ENCODE measurements at places on chromosomes 3 and 15.

GRCh38 chr3:177111541-177111949 lies 85.7 kb downstream of the TBL1XR1 start:
- DNase-seq, result no peak

DNA sequence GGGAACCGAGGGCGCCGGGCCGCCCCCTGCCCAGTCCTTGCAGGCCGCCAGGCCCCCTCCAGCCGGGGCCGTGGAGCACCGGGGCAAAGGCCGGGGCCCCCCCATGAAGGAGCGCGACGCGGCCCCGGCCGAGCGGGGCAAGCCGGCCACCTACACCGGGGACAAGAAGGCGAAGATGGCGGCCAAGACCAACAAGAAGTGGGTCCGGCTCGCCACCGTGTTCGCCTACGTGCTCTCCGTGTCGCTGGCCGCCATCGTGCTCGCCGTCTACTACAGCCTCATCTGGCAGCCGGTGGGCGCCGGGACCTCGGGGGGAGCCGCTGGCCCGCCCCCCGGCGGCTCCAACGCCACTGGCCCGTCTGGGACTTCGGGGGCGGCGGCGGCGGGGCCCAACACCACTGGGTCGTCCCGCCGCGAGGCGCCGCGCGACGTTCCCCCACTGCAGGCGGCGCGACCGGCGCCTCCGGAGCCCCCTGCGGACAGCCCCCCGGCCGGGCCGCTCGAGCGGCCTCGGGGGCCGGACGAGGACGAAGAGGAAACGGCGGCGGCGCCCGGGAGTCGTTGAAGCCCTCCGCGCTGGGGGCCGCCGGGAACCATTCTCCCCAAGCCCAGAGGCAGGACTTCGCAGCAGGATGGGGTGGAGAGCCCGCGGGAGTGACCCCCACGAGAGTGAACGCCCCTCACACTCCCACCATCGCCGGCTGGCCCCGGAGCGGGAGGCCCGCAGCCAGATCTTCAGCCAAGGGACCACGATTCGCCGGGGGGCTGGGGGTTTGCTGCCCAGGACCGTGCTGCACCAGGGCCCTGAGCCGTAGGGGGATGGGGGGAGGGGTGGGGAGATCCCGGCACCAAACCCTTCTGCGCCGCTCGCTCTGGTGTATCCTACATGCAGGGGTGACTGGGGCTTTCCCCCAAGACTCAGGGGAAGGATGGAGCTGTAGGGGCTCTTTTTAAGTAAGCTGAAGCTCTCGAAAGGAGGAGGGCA lies 753 bp downstream of the INAFM2 start:
- no peak for DNase-seq

- DNase-seq, result no peak
Observed at GRCh38 chr3:18144571-18144970, 280.6 kb downstream of the SATB1 start.

DNA sequence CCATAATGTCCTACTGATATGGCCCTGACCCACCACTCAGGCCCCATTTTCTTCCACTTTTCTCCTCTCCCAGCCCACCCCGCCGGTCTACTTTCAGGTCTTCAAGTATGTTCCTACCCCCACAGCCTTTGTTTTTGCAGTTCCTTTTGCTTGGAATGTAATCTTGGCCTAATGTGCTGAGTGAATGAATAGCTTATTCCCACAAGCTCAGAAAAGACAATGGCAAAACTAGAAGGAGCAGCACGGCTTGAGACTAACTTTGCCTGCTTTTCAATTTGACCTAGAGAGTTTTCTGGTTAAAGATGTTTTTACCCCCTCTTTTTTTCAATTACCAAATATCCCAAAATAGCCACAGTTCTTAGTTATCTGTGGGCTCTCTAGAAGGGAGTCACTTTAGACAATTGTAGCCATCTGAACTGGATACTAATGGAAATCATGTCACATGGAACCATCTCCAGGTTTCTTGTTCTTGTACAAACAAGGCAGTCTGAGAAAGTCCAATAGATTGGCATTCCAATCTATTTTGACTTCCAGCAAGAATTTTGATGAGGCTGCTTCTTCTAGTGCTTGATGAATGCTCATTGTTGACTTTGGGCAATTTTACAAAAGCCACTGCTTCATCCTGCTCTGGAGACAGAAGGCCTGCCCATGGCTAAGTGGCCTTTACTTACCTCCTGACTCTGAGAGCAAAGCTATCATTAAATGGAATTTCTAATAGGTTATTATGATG lies 16.3 kb upstream of the LMCD1 start:
- no peak for DNase-seq

- DNase-seq, result no peak
Observed at GRCh38 chr3:141477224-141477623, 9.6 kb upstream of the RASA2 start.

- DNase-seq, result no peak
Observed at GRCh38 chr3:150215616-150216015, 192.5 kb upstream of the TSC22D2 start.

DNA sequence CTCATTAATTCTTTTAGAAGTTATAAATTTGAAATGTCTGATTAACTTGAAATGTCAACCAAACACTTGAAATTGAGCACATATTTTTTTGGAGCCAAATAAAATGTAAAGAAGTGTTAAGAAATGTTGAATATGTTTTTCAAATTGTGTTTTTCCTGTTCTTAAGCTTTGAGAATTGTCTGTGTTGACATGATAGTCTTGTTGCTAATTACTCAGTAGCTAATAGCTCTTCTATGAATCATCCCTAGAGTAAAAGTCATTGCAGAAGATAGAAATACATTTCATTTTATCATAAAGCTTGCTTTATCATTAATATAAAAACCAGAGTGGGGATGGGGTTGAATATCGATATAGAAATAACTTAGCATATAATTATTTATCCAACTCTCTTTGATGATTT lies 41.9 kb upstream of the ABHD10 start:
- DNase-seq, result no peak

DNA sequence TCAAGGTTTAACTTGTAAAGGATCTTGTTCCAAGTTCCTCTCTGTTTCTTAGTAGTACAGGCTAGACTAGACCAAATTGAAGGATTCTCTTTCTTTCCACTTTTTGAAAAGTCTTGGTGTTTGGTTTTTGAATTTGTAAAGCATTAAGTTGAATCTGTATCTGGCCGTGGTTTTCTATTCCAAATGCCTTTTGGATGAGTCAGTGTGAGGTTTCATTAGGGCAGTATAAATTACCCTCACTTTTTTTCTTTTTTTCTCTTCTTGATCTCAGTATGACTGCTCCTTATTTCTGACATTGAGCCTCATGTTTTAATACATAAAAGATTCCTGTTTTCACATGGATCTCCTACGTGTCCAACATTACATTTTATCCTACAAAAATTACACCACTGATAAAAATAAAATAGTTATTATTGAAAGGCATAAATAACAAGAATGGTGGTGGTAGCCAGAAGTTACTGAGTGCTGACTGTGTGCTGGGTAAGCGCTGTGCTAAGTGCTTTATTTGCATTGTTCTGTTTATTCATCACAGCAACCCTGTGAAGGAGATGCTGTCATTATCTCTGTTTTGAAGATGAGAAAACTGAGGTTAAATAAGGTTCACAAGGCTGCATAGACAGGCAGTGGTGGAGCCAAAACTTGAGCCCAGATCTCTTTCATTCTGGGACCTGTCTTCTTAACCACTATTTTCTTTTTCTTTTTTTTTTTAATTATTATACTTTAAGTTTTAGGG lies 48.3 kb downstream of the MITF start:
- DNase-seq, result no peak

DNA sequence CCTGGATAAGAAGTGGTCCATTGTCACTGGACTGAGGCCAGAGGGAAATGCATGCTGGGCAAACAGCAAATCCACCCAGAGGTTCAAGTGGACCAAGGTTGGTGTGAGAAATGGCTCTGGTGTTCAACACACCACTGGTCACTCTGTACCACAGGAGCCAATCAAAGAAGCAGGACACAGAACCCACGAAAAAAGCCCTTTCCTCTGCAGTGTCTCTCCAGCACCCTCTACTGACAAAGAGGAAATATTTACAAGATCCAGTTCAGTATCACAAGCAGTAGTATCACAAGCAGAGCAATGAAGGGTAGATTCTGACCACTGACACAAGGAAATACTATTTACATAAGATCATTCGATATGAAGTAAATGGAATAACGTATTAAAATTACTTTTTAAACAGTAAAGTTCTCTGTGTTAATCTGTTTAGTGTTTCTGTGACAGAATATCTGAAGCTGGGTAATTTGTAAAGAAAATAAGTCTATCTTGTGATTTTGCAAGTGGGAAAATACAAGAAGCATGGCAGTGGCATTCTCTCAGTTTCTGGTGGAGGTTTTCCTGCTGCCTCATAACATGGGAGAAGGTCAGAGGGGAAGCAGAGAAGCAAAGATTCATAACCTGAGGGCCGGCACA lies 390.7 kb downstream of the EFHB start:
- DNase-seq, result no peak

- no peak for DNase-seq
Observed at GRCh38 chr3:127775398-127776109, 46.8 kb downstream of the MGLL start.

DNA sequence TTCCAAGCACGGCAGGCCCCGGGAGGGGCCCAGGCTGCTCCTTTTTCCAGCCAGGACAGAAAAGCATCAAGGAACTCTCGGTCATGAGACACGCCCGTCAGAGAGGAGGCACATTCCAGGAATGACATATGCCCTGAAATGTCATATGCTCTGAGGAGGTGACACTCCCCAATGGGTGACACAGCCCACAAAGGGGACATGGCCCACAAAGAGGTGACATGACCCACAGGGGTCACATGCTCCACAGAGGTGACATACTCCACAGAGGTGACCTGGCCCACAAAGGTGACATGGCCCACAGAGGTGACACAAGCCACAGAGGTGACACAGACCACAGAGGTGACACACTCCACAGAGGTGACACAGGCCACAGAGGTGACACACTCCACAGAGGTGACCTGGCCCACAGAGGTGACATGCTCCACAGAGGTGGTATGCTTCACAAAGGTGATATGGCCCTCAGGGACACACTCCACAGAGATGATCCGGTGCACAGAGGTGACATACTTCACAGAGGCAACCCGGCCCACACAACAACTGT lies 79.2 kb downstream of the ABHD5 start:
- no peak for DNase-seq

DNA sequence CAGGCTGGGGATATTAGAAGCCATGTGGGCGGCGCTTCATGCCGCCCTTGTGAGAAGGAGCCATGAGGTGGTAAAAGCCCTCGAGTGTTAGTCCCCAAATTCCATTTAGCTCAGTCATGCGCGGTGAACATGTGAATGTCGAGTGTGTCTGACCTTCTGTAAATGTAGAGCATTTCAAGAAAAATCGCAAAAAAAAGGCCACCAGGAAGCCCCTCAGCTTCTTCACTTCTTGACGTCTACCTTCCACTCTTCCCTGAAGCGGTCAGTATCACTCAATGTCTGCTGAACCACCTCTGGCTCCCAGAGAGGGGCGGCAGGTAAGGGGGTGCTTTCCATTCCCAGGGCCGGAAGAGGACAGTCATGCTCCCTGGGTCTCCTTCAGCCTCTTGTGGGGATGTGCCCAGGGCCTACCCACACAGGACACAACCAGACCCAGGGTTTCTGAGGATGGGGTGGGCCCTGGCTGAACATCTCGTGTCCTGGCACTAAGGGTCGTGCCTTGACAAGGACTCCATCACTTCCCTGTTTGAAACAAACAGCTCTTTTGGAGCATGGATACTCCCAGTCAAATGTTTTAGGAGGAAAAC lies 274.9 kb downstream of the FAM43A start:
- DNase-seq, result no peak

GRCh38 chr15:38796589-38796988 lies 232.0 kb upstream of the RASGRP1 start:
- DNase-seq, result no peak

GRCh38 chr3:143810166-143810952 lies 37.9 kb downstream of the SLC9A9 start:
- no peak for DNase-seq

DNA sequence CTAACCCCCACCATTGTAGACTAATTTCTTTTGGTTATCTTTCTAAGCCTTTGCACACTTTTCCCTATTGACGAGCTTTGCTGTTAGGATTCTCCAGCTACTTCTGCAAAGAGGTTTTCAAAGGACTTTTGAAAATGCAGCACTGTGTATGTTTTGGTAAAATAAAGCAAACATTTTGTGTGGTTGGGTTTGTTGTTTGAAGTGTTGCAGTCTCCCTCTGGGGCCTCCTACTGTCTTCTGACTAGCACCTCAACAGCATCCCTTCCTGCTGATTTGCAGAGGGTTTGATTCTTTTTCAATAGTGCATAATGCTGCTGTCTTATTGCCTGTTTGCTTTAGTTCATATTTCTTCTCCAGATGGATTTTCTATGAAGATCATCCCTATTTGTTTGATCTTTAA lies 775.1 kb upstream of the CFAP20DC start:
- DNase-seq, result no peak

DNA sequence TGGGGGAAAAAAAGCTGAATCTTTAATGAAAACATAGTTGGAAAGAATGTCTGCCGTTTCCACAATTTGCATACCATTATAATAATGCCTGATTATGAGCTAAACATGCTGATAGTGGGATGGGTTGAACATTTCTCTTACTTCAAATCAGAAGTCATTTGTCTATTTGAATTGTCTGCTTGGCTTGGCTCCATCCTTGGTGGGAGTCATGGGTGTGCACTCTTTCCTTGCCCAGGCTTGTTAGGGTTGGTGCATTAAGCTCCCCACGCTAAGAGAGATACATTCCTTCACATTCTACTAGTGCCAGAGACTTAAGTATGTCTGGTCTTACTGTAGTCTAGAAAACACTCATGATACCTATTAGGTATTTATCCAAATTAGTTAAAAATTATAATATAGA lies 121.4 kb upstream of the RARB start:
- DNase-seq, result no peak

- DNase-seq, result no peak
Observed at GRCh38 chr15:70379938-70380883, 282.5 kb upstream of the TLE3 start.

- no peak for DNase-seq
Observed at GRCh38 chr3:112904786-112905185, 58.1 kb upstream of the CD200R1L start.

GRCh38 chr3:125128861-125129501 lies 73.2 kb upstream of the HEG1 start:
- no peak for DNase-seq

GRCh38 chr3:181383760-181384159 lies 328.0 kb upstream of the SOX2 start:
- no peak for DNase-seq

- no peak for DNase-seq
Observed at GRCh38 chr3:18946524-18946923, 201.8 kb upstream of the KCNH8 start.

- no peak for DNase-seq
Observed at GRCh38 chr3:21751886-21752285, 876 bp upstream of the ZNF385D start.

DNA sequence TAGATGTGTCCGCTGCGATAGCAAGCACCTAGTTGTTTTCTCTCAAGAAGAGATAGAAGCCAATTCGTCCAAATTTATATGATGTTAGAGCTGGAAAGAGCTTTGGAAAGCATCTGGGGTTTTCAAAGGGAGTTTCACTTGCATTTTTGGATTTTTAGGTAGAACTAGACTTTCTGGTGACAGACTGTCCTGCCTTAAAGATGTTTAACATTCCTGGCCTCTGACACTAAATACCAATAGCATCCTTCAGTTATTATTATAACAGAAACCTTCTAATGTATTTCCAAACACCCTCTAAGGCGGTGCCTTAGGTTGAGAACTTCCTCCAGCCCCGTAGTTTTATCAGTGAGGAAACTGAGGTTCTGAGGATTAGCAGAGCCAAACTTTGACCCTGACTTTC lies 305.3 kb downstream of the SATB1 start:
- no peak for DNase-seq

- no peak for DNase-seq
Observed at GRCh38 chr15:76861815-76862397, 43.2 kb downstream of the SCAPER start.

GRCh38 chr3:145939431-145939830 lies 221.6 kb downstream of the PLOD2 start:
- DNase-seq, result no peak

Data from GM12892 (cell line).